Activated CD4-positive, alpha-beta T cell treated with anti-CD3 and anti-CD28 coated beads, Interleukin-2, amount 50 U/mL, for 1 hour (primary cell): ENCODE measurements at places on chromosomes 12 and 14.

DNA sequence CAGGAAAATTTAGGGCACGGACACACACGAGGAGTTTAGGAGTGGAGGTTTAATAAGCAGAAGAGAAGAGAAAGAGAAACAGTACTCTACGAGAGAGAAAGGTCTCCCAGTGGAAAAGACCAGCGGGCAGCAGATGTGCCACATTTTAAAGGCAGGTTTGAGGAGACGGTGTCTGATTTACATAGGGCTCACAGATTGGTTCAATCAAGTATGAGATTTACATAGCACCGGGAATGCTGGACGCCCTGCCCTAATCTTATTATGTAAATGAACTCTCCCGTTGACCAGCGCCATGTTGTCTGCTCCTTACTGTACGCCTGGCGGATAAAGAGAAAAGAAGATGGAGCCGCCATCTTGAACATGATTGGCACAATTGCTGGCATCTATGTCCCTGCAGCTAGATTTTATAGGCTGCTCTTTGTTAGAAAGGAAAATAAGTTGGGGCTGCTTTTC is 17.9 kb downstream of the NFKBIA start:
- DNase-seq: no peak

DNA sequence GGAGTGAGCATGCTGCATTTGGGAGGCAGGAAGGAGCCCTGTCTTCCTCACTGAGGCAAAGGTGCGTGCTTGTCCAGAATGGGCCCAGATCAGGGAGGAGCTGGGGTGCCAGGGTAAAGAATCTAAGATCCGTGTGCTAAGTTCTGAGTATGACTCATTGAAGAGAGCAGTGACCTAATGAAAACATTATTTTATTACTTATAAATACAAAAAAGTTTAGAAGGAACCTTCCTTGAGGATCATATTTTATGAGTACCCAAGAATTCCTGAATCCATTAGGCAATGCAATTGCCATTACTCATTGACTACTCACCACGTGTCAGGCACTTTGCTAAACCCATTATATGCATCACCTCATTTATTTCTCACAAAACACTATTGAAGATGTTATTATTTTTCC is 264.7 kb downstream of the EGLN3 start:
- DNase-seq: no peak

- no peak for DNase-seq
These were observed 180.3 kb downstream of the CALM1 start for GRCh38 chr14:90576981-90577660.

DNA sequence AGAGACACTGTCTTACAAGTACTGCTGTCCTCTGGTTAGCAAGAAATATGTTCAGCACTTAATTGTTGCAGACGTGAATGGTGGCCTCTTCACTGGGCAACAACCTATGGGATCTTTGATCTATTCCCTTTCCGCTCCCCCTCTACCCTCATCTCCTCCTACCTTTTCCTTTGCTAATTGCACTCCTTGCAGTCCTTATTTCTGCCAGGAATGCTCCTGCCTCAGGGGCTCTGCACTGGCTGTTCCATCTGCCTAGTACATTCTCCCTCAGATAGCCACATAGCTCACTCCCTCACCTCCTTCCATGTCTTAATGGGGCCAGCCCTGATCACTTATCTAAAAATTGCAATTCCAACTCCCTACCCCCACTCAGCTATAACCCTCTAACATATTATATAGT is 4.5 kb upstream of the NFYB start:
- no peak for DNase-seq

GRCh38 chr14:91980157-91980556 is 32.7 kb upstream of the FBLN5 start:
- DNase-seq: no peak

DNA sequence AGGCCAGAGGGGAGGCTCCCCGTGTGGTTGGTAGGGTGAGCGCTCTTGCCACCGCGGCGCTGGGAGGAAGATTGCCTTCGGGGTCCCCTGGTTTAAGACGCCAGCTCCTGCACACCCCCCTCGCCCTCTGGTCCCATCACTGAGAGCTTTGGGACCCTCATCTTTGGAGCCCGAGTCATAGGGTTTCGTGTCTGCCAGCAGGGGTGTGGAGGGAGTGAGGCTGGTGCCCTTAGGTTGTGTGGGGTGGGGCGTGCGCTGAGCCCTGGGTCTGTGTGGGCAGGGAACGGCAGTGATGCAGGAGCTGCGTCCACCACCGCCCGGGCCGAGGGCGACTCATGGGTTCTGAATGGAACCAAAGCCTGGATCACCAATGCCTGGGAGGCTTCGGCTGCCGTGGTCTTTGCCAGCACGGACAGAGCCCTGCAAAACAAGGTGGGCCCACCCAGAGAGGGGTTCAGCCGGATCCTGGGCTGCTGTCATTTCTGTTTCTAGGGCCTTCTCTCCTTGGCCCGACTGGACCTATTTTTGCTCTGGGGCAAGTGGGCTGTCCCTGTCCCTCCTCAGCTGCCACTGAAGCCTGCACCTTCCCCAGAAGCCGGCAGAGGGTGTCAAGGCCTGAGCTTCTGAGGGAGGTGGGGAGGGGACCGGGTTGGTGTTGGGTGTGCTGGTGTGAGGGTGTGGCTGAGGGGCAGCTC is 12.1 kb downstream of the ACADS start:
- no peak for DNase-seq

GRCh38 chr14:72513965-72514659 is 379.8 kb downstream of the DPF3 start:
- DNase-seq: no peak

- DNase-seq: no peak
These were observed 87.3 kb downstream of the SUDS3 start for GRCh38 chr12:118463677-118464076.

- no peak for DNase-seq
These were observed 22.6 kb downstream of the ACADS start for GRCh38 chr12:120748242-120748641.

- no peak for DNase-seq
These were observed at the start of gene PTPRO for GRCh38 chr12:15322164-15323061. Gene PTPRO, plus strand, starts transcription at chr12:15322508.

DNA sequence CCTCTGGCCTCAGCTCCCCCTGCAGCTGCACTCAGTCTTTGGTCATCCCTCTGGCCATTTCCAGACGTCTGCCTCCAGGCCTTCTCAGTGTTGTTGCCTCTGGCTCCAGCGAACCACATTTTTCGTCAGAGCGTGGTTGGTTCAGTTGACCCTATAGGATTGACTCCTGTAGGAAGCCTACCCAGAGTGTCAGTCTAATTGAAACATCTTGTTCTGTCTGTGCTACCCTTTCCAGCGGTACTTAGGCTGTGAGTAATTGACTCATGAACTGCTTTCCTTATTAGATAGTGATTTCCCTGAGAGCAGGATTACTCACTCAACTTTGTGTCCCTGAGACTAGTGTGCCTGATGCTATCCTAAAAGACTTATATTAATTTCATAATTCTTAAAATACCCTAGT is 373.2 kb downstream of the ATP23 start:
- no peak for DNase-seq

GRCh38 chr14:68547305-68548193 is 245.3 kb downstream of the ZFP36L1 start:
- DNase-seq: no peak

- DNase-seq: no peak
These were observed 24.1 kb downstream of the ANKRD13A start for GRCh38 chr12:110023059-110023980.

- no peak for DNase-seq
These were observed 25.5 kb upstream of the EMP1 start for GRCh38 chr12:13170892-13171490.

GRCh38 chr12:108777156-108777555 is 45.8 kb upstream of the CORO1C start:
- no peak for DNase-seq

GRCh38 chr14:34781242-34781641 is 66.8 kb upstream of the CFL2 start:
- no peak for DNase-seq

DNA sequence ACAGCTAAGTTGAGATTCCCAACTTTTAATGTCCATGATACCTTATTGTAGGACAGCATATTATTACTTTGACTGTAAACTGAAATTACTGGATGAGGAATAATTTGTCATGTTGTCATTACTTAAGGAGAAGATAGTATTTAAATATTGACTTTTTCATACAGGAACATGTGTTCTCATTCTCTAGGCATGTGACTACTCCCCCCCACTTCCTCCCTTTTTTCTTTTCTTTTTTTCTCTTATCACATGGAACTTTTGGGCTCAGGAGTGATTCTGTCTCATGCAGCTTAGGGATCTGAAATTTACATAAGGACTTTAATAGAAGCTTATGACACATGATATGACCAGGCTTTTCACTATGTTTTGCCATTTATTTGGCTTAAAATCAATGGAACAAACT is 127.7 kb upstream of the SLCO1C1 start:
- no peak for DNase-seq

- DNase-seq: no peak
These were observed 13.5 kb upstream of the IRF2BPL start for GRCh38 chr14:77041881-77042545.

- no peak for DNase-seq
These were observed 15.4 kb downstream of the CCDC92 start for GRCh38 chr12:123957196-123957595.
